ENCODE measurements at places on chromosomes 12 and 14.
A peak's percentile ranks its signal among the peaks of the same experiment; 100 is the strongest.

- no peak for DNase-seq
Measured at GRCh38 chr12:95763809-95764253, 26.7 kb downstream of the NTN4 start.

- DNase-seq: no peak
Measured at GRCh38 chr14:25231004-25231403, 181.1 kb upstream of the STXBP6 start.

- DNase-seq: peak; percentile 8
Measured at GRCh38 chr14:58152014-58152857, at the start of gene ARMH4. Gene ARMH4 (minus strand): TSS chr14:58152213. CDS start chr14:58139358, 12,855 bp downstream.

DNA sequence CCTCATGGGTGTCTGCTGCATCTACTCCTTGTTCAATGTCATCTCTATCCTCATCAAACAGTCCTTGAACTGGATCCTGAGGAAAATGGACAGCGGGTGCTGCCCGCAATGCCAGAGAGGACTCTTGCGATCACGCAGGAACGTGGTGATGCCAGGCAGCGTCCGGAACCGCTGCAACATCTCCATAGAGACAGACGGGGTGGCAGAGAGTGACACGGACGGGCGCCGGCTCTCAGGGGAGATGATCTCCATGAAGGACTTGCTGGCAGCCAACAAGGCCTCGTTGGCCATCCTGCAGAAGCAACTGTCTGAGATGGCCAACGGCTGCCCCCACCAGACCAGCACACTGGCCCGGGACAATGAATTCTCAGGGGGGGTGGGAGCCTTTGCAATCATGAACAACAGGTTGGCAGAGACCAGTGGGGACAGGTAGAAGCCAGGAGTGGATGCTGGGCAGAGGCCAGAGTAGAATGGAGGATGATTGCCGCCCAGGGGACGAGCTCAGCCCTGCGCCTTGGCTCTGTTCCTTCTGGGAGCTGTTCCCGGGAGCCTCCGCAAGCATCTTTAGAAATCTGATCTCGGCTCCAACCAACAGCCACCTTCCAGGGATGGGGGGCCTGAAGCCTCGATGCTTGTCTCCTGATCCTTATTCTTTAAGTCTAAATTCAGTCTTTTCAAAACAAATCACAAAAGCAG is 71.6 kb upstream of the PSMC1 start:
- DNase-seq: no peak

- peak; percentile 58 for DNase-seq
Measured at GRCh38 chr12:127191129-127191528, 1075.8 kb upstream of the TMEM132C start.

GRCh38 chr14:76920331-76921087 is 94.3 kb downstream of the LRRC74A start:
- no peak for DNase-seq

DNA sequence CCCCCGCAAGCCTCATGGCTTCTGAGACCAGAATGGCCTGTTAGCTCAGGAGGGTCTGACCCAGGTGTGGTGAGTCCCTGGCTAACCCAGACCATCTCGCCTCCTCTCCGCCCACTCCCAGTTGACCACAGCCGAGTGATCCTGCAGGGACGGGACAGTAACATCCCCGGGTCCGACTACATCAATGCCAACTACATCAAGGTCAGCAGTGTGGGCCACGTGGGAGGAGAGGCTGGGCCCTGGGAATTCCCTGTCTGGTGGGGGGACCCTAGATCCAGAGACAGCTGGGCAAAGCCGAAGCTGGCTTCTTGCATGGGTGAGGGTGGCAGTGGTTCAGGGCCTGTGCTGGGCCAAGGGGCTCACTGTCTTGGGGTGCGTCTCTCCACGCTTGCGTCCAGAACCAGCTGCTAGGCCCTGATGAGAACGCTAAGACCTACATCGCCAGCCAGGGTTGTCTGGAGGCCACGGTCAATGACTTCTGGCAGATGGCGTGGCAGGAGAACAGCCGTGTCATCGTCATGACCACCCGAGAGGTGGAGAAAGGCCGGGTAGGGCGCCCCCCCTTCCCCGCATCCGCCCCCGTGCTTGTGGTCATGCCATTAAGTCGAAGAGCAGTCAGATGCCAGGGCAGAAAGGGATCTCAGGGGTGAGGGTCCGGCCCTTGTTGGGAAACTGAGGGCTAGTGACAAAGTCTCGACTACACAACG is 5.0 kb downstream of the PTPN6 start:
- DNase-seq: no peak

DNA sequence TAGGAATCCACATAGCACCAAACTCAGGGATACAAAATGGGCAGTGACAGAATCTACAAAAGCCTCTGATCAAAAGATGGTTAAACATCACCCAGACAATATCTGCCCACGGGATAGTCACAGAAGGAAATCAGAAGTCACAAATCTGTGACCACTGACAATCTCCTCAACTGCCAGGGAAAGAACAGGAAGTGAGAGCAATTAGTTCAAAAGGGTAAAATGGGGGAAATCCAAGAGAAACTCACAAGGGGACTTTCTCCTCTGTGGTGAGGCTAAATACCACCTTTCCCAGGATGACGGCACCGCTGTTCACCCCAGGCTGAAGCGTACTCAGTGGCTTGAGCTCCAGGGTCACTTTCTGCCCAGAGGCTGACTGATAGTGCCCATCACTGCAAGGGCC is 10.7 kb downstream of the TTC5 start:
- no peak for DNase-seq

- no peak for DNase-seq
Measured at GRCh38 chr12:47094804-47095203, 15.0 kb upstream of the AMIGO2 start.

DNA sequence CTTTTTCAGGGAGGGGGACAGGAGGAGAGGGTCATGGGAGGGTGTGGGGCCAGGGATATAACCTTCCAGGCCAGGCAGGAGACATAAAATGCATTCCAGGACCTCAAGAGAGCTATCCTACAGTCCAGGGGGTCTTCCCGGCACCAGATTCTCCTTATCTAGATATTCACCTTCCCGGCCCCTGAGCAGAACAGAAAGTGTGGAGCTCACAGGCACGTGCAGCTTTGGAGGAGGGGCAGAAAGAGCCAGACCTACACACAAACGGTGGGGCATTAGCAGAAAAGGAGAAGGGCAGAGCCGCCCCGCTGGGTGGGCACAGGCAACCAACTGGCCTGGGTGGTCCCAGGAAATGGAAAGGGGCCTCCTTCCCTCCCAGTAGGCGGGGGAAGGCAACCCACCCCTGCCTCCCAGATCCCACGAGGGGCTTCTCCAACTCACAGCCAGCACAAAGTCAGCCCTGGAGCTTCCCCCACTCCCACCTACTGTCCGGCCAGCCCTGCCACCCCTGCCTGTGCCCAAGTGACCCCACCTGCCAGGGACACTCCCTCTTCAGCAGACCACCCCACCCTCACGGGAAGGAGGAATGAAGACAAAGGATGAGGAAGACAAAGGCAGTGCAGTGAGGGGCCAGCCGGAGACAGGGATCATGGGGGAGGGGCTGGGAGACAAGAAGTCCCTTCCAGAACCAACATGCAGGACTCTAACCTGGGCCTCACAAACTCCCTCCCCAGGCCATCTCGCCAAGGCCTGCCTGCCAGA is 33.3 kb downstream of the CCDC85C start:
- DNase-seq: no peak

GRCh38 chr14:45906257-45906656 is 653.3 kb upstream of the MIS18BP1 start:
- DNase-seq: no peak

DNA sequence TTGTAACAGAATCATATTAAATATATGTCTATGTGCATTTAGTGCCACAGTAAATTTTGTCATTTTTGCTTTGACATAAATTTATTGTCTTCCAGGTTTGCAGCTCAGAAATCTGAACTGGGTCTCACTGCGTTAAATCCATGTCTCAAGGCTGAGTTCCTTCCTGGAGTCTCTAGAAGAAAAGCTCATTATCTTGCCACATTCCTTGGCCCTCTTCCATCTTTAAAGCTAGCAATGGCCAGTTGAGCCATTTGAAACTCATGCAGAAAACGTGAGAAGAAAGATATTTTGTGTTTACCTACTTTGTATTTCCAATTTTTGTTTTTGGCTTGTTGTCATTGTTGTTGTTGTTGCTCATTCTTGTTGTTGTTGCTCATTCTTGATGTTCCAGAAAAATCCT is 10.7 kb downstream of the PRH1 start:
- DNase-seq: no peak

DNA sequence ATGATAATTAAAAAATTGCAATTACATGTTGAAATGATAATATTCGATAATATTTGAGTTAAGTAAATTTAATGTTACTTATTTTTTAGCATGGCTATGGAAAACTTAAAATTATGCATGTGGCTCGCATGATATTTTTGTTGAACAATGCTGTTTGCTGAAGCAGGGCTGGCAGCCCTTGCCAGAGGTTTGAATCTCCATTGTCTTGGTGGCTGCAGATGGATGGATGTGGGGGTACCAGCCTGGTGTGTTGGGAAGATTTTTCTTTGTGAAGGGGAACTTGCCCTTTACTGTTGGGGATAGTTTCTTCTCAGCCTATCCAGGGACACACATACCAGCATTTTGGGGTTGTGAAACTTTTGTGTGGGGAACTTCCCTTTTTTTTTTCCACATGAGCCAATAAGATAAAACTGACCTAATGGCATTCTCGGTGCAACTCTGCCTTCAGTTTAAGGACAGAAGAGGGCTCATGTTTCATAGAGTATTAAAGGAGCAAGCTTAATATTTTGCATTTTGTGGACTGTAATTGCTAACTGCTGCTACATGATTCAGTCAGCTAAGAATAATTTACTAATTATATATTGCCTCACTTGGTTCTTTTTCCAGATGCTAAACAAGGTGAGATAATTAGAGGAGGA is 8.8 kb downstream of the RASSF3 start:
- no peak for DNase-seq

DNA sequence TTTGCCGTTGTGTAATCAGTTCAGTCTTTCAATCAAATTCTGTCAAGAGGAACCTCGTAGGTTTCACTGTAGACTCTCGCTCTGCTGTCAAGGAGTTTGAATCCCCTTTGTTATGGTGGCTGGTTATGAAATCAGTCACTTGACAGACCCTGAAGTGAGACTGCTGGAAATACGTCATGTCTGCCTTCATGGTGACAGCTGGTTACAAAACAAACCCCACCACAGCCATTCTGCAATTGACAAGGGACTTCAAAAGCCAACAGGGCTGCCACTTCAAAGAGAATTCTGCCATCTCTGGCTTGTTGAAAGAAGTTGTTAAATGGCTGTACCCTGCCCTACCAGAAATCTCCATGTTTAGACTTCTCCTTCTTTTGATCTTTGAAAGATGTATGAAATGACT is 286.9 kb downstream of the ERC1 start:
- no peak for DNase-seq

- no peak for DNase-seq
Measured at GRCh38 chr12:39431797-39432196, 11.1 kb downstream of the KIF21A start.

DNA sequence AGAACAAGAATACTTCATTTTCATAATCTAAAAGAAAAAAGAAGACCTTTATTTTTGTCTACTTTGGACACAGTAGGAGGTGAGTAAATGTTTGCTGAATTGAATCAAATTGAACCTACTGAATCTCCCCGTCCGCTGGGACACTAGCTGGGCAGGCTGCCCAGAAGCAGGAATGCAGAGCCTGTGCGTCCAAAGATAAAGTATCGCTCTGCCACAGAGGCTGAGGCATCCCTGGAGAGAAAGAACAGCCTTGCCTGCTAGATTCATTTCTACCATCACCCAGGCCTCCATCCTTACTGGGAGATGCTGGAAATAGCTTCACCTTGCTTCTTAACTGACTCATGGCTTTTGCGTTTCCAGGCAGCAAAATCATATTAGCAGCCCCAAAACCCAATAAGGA is 64.1 kb upstream of the TSPAN11 start:
- DNase-seq: no peak

DNA sequence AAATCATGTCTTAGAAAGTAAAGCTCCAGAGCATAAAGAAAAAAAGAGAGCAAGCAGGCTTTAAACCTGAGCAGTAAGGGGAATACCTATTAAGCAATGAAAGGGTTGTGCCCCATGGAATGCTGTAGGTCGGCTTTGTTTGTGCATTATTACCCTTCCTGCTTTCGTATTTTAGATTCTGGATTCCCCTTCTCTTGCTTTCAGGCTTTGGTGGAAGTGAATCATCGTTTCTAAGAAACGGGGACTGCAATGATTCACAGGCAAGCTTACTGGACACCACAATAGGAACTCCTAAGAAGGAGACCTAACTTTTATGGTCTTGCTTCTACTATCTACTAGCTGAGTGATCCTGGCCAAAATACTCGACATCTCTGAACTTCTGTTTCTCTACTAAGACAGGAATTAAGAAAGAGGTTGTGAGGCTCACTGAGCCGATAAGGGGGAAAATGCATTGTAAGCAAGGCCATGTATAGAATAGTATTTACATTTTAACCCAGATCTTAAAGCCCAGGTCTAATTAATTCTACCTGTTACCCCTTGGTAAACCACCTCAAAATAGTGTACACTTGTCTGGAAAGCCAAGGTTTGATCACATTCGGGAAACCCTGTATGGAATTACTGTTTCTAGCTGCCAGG is 1.2 kb upstream of the BMAL2 start:
- peak; percentile 97 for DNase-seq

- DNase-seq: no peak
Measured at GRCh38 chr12:65414526-65414925, 136.0 kb downstream of the MSRB3 start.

GRCh38 chr12:93243382-93243688 is 134.4 kb upstream of the NUDT4 start:
- no peak for DNase-seq

GRCh38 chr12:104741077-104741476 is 217.0 kb downstream of the SLC41A2 start:
- DNase-seq: no peak

DNA sequence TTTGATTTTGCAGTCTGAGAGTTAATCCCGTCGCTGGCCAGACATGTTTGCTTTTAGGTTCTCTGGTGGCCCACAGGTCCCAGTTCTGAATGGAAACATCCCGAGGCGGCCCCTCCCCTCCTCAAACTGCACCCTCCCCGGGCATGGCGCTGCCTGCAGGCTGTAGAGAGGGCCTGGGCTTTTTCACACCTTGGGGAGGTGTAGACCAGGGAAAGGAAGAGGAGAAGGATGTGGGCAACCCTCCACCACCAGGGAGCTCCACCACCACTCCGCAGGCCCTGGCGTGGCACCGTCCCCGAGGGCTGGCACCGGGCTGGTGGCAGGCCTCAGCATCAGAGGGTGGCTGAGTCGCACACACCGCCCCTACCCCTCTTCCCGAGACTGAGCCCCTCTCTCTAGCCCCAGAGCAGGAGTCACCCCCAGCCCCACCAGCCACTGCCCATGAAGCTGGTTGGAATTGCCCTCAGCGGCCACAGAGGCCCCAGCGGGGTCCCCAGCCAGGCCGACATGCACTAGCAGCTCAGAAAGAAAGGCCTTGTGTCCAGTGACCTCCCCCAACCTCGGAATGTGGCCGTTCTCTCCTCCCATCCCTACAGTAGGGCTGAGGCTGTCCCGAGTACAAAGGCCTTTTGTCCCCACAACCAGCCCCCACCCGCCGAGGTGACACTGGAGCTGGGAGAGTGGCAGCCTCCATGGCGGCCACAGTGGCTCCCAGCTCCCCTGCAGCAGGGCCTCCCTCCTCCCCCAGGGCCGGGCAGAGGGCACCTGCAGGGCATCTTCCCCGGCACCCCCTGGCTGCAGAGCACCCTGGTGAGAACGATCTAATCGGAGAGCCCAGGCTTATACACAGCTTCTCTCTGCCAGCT is 23.5 kb upstream of the INF2 start:
- no peak for DNase-seq

- no peak for DNase-seq
Measured at GRCh38 chr12:116864371-116865160, 16.7 kb downstream of the HRK start.

Measured in epithelial cell of prostate (primary cell).